ENCODE measurements at places on chromosomes 2 and 18. TPM values are rescaled to one million over a fixed set of nuclear protein-coding genes. Genes with fewer than 3 reads are reported as not detected.

Gene HOXD12
- not detected for total RNA-seq

- DNase-seq, result no peak
- no peaks in the 10 kb centered on the region for H3K27me3 ChIP-seq
- no peaks in the 10 kb centered on the region for H3K36me3 ChIP-seq
- no peak overlapping the region for H3K4me3 ChIP-seq
- H3K4me1 ChIP-seq, result no peaks in the 10 kb centered on the region
Measured at GRCh38 chr2:239605976-239606375, 205.2 kb upstream of the HDAC4 start.

DNA sequence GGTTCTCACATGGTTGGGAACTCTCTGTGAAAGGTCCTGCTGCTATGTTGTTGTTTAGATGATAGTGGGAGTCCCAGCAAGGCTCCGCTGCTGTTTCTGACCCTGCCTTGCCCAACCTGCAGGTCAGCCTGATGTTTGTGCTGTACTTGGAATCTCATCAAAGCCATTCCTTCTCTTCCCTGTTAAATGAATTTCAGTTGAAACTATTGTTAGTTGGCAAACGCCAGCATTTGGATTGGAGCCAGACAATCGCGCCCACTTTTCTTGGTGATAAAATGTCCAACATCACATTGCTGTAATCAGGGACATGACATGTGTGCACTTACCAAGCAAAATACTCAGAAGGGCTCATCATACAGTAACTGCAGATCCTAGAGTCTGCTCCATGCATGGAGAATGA lies 12.8 kb upstream of the TWSG1 start:
- peak; percentile 20 for DNase-seq
- H3K27ac ChIP-seq, result no peak overlapping the region
- H3K4me1 ChIP-seq, result no peaks in the 10 kb centered on the region

- no peak overlapping the region for H3K27ac ChIP-seq
- no peak overlapping the region for H3K4me3 ChIP-seq
- H3K36me3 ChIP-seq, result no peaks in the 10 kb centered on the region
- no peaks in the 10 kb centered on the region for H3K27me3 ChIP-seq
- no peak for DNase-seq
Measured at GRCh38 chr2:115694651-115695050, 1252.2 kb downstream of the DPP10 start.

DNA sequence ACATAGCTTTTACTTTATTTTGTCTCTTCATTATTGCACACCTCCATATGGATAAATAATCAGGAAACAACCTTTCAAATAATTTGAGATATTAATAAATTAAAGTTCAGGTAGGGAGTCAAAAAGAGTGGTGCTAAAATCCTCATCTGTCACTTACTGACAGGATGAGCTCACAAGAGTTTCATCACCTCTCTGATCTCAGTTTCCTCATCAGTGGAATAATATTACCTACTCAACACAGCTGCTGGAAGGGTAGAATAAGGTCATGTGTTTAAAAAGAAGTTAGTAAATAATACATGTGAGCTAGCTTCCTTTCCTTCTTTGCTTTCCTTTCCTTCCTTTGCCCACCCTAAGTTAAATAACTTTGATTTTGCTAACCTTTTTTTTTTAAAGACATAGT lies 61.9 kb downstream of the RDH14 start:
- no peaks in the 10 kb centered on the region for H3K4me1 ChIP-seq
- H3K27me3 ChIP-seq, result no peaks in the 10 kb centered on the region
- no peaks in the 10 kb centered on the region for H3K36me3 ChIP-seq
- no peak overlapping the region for H3K27ac ChIP-seq
- no peak for DNase-seq

Gene ACTG2
- 444 TPM for total RNA-seq

Gene LRRTM1
- total RNA-seq, result not detected

GRCh38 chr2:610491-610890 lies 66.7 kb downstream of the TMEM18 start:
- no peaks in the 10 kb centered on the region for H3K4me1 ChIP-seq
- no peak for DNase-seq
- no peak overlapping the region for H3K4me3 ChIP-seq
- H3K36me3 ChIP-seq, result no peaks in the 10 kb centered on the region

GRCh38 chr2:68279691-68280090 lies 27.4 kb upstream of the PPP3R1 start:
- H3K27ac ChIP-seq, result no peak overlapping the region
- H3K27me3 ChIP-seq, result no peaks in the 10 kb centered on the region
- no peak for DNase-seq
- no peaks in the 10 kb centered on the region for H3K4me1 ChIP-seq
- no peaks in the 10 kb centered on the region for H3K36me3 ChIP-seq

- H3K4me1 ChIP-seq, result peaks cover 7% of the 10 kb centered on the region
- H3K36me3 ChIP-seq, result no peaks in the 10 kb centered on the region
- H3K4me3 ChIP-seq, result no peak overlapping the region
- H3K27ac ChIP-seq, result peak overlapping the region; percentile 14
Measured at GRCh38 chr18:10169814-10170213, 256.0 kb downstream of the VAPA start.

Gene CYP27C1
- total RNA-seq, result not detected
